ENCODE measurements at places on chromosomes 3 and 15.

DNA sequence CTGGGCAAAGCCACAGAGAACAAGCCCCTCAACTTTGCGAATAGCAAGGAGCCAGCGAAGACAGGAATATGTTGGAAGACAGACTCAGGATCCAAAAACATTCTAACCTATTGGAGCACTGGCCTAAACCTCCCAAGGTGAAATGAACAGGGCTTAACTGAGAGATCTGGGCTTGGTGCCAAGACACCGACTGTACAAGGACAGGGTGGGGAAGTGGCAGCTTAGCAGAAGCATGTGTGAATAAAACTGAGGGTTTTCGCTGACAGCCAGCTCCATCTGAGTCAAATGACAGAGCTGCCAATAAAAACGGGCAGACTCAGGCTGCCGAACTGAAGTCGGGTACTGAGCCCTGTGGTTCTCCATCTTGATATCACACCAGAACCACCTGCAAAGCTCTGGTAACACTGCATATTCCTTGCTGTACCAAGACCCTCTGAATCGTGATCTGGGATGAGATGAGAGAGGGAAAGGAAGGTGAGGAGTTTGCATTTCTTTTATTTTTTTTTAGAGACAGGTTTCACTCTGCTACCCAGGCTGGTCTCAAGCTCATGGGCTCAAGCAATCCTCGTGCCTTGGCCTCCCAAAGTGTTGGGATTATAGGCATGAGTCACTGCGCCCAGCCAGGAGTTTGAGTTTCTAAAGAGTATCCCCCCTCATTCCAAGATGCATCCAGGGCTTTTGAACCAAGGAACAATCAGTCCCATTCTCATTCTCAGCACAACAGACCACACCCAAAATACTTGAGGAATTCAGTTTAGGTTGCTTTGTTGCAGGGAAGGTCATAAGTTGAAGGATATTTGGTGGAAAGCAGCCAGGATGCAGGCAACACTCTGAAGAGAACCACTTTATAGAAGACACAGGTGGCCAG is 6.0 kb upstream of the PLCB2 start:
- peak; percentile 57 for DNase-seq

DNA sequence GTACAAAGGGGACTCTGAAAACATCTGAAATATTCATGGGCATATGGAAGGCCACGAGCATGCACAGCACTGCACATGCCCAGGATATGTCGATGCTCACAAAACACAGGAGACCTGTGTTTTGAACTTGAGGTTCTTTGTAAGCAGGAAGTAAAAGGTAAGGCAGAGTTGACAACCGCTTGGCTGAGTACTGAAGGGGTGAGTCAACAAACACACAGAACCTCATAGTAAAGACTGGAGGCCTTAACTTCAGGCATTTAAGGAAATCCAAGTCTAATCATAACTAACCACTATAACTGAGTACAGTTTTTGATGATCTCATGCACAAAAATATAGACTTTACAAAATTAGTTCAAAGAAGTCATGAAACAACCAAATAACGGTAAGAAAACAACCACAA is 80.6 kb downstream of the MYO9A start:
- DNase-seq = peak; percentile 58

- DNase-seq = peak; percentile 84
These were observed 214.8 kb upstream of the CTDSPL start for GRCh38 chr3:37646865-37647264.

DNA sequence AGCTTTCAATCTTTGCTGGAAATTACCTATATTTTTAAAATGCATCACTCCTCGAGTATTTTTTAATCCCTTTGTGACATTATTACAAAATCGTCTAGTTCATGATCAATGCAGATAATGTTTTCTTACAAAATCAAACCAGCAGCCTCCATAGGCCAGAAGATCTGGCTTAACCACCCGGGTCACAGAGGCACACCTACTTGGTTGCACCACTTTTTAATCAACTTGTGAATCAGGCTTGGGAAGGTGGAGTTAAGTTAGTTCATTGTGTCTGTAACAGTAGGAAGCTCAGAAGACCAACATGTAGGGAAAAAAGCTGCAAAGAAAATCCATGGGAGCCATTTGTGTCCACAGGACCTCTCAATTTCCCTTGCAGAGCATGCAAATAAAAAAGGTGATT is 148.0 kb downstream of the TP63 start:
- DNase-seq = no peak

- peak; percentile 60 for DNase-seq
These were observed 10.5 kb upstream of the SLITRK3 start for GRCh38 chr3:165206454-165207266.

DNA sequence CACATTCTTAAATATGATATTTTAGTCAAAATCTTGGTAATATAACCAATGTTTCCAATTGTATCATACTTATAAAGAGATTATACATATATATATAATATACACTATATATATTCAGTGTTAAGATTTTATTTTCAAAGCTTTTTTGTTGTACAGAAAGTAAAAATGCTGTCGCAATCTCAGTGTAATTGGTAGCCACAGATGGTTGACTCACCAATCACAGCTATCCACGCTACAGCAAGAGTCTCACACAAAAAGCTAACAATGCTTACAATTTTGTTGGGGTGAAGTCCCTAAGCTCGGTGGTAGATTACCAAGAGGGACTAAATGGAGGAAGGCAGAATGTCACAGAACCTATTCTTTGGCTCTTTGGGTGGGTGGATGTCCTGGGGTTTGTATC is 16.9 kb upstream of the CFAP161 start:
- DNase-seq = peak; percentile 42

- DNase-seq = no peak
These were observed 37.0 kb downstream of the TTC23 start for GRCh38 chr15:99212406-99212805.

DNA sequence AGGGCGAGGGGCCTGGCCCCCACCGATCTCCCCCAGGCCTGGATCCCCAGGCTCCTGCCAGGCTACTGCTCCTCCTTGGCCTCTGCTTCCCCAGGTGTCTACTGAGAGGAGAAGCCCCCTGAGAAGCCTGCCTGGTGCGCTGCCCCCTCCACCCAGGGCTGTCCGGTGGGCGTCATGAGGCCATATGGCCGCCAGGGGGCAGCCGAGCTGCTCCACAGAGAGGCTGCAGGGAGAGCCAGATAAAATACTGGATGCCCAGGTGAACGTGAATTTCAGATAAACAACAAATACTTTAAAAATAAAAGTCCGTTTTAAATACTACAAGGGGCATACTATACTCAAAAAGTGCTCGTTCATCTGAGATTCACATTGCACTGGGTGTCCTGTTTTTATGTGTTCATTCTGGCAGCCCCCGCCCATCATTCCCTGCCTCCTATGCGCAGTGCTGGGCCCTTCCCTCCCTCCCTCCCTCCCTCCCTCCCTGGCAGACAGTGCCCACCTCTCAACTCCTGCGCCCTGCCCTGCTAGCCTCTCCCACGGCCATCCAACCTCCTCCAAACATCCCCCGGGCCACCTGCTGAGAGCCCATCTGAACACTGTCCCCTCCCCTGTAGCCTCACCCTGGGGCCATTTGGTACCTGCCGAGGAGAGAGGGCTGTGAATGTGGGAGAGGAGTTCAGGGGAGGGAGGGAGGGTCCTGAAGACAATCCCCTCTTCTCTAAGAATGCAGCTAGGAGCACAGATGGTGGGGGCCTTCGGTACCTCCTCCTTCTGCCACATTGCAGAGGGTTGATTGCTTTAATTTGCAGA is 29.6 kb downstream of the PSTPIP1 start:
- peak; percentile 21 for DNase-seq

GRCh38 chr15:92104072-92104471 is 250.6 kb downstream of the SLCO3A1 start:
- no peak for DNase-seq

GRCh38 chr3:36297195-36297594 is 83.1 kb upstream of the STAC start:
- no peak for DNase-seq

- peak; percentile 94 for DNase-seq
These were observed 86.9 kb upstream of the MEX3B start for GRCh38 chr15:82132742-82133141.

DNA sequence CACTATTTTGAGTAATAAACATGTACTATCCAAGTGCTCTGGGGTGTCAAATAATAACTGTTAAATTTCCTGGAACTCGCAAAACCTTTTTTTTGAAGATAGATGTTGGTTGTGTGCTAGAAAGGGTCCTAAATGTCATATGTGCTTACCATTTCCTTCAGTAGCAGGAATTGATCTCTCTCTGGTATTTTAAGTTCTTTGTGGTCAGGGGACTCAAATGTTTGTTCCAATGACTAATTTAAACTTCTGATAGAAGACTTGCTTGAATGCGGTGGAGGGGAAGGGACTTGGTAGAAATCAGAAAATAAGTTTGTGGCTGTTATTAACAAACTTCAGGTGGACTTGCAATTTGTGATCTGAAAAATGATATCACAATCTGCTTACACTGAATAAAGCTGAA is 26.8 kb downstream of the ARIH2 start:
- no peak for DNase-seq

DNA sequence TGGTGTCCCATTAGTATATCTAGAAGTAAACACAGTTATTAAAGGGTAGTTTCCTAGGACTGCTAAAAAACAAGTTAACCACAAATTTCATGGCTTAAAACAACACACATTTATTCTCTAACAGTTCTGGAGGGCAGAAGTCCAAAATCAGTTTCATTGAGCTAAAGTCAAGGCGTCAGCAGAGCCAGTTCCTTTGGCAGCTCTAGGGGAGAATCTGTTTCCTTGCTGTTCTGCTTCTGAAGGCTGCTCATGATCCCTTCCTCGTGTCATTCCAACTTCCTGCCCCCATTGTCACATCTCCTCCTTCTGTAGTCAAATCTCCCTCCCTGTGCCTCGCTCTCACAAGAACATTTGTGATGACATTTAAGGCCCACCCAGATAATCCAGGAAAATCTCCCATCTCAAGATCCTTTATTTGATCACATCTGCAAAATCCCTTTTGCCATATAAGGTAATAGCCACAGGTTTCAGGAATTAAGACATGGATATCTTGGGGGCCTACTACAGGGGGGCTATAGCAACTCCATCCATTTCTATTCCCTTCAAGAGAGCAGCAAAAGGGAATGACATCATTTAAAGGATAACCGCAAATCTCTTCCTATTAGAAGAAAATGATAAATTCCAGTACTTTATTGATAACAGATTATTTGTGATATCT is 50.1 kb downstream of the GPR176 start:
- DNase-seq = no peak

GRCh38 chr3:12835052-12835665 is 6.2 kb downstream of the RPL32 start:
- no peak for DNase-seq

DNA sequence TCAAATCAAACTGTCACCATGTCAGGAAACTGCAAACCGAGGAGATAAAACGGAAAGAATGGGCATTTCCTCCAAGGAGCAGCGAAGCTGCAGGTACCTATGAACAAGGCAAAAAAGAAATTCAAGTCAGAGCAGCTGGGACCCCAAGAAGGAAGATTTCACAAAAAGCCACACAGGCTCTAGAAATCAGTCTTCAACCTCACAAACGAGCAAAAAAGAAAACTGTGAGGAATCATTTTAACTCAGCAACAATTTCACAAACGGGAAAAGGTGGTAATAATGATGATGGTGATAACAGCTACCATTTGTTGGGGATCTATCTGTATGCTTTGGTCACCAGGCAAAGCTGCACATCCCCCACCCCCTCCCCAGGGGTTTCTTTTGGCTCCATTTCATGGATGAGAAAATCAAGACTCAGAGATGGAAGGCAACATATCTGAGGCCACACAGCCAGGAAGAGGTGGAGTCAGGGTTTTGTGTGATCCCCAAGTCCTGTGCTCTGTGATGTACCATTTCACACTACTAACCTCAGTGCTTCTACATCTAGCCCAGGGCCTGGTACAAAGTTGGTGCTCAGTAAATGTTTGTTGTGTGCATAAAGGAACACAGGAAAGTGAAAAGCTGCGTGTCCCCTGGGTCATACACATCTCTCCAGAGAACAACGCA is 109.9 kb downstream of the IQSEC1 start:
- DNase-seq = no peak

GRCh38 chr15:81029414-81030300 is 28.9 kb downstream of the TLNRD1 start:
- peak; percentile 28 for DNase-seq

DNA sequence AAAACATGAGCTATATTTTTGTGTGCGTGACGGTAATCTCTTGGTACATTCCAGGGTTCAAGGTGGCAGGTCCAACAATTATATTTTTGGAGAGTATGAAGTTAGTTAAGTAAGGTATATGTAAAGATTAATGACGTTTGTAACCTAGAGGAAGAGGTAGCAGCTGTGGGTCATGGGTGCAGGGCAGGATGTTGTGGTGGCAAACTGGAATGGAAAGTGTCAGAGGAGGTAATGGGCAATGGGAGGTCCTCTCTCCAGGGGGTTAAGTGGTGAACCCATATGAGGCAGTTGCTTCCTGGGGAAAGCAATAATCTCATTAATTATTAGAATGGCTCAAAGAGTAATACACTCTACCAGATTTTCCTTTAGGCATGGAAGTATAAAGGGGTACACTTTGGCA is 1.0 kb upstream of the CD200R1L start:
- no peak for DNase-seq

GRCh38 chr15:90004671-90005070 is 3.5 kb downstream of the ZNF710 start:
- peak; percentile 97 for DNase-seq

GRCh38 chr3:32584660-32585059 is 14.0 kb upstream of the DYNC1LI1 start:
- DNase-seq = no peak

DNA sequence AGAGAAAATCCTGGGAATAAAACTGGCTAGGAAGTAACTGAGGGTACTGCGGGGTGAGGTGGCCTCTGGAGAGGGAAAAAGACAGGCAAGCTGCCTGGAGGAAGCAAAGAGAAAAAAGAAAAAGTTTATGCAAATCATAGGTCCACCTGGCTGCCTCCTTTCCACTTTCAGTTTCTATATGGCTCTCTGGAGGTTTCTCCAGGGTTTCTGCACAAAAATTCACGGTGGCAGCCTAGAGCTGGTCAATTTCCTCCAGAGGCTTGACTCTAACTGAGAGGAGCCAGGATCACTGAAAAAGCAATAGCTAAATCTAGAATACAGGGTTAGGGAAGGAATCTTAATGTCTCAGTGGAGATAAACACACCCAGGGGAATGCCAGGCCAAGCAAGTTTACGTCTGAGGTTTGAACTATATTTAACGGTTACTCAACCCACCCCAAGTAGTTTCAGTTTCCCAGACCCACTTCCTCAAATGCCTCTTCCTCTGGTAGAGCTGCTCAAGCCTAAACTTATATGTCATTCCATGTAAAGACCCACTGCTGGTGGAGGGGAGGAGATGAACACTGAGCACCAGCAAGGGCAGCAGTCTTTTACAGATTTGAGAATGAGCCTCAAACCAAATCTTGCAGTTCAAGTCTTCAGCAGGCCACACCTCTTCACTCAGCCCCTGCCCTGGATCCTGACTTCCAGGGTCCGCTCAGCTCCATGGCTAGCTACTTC is 5.7 kb downstream of the LYSMD2 start:
- DNase-seq = no peak

GRCh38 chr3:24043985-24044384 is 98.9 kb downstream of the NR1D2 start:
- no peak for DNase-seq

GRCh38 chr3:64353226-64353625 is 128.0 kb upstream of the PRICKLE2 start:
- peak; percentile 29 for DNase-seq

GRCh38 chr3:96264701-96265100 is 549.7 kb upstream of the EPHA6 start:
- DNase-seq = no peak
